ENCODE measurements at places on chromosomes 3 and 15.

GRCh38 chr3:33057320-33058298, 39.3 kb downstream of the GLB1 start:
- DNase-seq, result no peak

GRCh38 chr15:70427167-70428120, 329.7 kb upstream of the TLE3 start:
- DNase-seq, result no peak

- no peak for DNase-seq
Measured at GRCh38 chr3:189355115-189355480, 183.3 kb downstream of the TPRG1 start.

- DNase-seq, result no peak
Measured at GRCh38 chr3:29022976-29023375, 257.9 kb upstream of the RBMS3 start.

Data from NCI-H1417 (cell line).